ENCODE measurements at places on chromosomes 16 and 17.

DNA sequence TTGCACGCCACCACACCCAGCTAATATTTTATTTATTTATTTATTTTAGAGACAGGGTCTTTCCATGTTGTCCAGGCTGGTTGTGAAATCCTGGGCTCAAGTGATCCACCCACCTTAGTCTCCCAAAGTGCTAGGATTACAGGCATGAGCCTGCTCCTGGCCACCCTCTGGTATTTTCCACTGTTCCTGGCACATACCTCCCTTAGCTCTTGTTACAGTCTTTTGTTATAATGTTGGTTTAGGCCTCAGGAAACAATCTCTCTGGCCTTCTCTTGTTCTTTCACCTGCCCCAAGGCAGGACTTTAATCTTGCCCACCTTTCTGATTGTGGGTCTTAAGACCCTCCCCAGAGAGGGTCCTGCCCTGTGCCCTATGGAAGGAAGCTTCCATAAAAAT lies 3.6 kb upstream of the CYTH1 start:
- no peak for DNase-seq

DNA sequence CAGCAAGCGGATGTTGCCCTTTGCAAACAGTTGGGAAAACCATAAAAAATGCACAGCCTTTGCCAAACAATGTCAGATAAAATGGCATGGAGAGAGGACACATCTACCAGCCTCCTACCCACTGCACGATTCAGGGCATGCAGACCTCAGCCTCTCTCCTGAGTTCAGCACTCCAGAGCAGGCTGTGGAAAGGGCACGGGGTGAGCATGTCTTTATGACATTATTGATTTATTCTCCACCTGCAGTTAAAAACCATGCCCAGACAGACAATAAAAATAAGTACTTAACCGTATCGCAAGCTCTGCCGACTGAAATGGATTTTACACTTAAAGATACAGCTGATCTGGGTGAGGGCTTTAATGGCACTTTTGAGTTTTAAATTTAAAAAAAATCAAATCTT lies 127.1 kb downstream of the MAF start:
- no peak for DNase-seq

DNA sequence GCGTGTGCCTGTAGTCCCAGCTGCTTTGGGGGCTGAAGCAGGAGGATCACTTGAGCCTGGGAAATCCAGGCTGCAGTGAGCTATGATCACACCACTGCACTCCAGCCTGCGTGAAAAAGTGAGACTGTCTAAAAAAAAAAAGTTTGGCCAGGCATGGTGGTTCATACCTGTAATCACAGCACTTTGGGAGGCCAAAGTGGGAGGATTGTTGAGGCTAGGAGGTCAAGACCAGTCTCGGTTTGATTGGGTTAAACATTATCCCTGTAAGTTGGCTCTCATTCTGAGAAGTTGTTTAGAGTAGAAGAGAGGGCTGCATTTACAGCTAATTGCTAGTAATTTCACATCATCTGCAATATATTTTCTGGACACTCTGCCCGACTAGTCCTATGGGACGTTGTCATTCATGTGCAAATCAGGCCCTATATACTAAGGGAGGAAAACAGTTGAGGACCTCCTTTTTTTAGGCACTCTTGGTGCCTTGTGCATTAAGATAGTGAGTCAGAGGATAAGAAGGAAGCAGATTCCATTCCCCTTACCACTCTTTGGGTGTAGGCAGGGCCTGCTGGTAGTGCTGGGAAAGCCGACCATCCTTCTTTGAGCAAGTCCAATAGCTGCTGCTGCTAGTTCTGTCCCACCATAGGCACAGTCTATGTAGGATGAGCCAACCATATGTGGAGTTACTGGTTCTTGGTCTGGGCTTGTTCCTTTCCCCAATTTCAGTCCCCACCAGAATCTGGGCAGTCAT lies 18.7 kb downstream of the HMOX2 start:
- DNase-seq = peak; percentile 69

- no peak for DNase-seq
Observed at GRCh38 chr17:72346306-72346705, 225.5 kb downstream of the SOX9 start.

DNA sequence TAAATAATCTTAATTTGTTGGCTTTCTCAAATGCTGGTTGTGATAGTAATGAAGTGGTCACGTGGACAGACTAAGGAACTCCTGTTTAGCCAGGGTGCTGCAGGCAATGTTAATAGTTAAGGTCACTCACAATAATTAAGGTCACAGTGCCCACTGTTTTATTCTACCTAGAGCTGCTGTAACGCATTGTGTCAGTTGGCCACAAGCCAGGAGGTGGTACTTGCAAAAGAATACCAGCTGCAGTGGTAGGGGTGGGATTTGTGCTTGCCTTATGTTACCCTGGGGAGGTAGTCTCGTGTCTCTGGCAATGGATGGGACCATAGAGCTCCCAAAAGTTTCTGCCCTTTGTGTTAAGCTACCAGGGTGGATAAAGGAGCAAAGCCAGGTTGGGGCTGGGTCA lies 969.1 kb upstream of the CDH8 start:
- no peak for DNase-seq

- no peak for DNase-seq
Observed at GRCh38 chr16:52561910-52562741, 15.2 kb upstream of the TOX3 start.

DNA sequence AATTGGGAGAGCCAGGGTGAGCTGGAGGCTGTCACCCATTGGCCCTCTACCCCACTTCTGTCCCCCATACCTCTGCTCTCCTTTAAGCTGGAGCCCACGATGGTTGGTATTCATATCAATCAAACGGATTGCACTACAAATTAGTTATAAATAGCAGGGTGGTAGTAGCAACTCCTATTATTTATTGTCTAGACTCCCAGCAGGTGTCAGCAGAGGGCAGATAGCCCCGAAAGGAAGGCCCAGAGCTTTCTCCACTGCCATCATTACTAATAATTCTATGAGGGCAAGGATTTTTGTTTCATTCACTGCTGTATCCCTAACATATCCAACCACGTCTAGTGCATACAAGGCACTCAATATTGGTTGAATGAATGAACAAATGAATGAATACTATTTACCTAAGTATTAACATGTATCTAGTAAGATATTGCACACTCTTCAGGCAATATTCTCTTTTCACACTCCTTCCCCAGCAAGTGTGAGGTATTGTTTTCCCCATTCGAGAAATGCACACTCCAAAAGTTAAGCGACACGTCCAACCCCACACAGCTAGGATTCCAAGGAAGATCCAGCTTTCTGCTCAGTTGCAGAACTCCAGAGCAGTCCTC lies 6.3 kb downstream of the C17orf50 start:
- DNase-seq = peak; percentile 73

- no peak for DNase-seq
Observed at GRCh38 chr16:87729266-87729954, 36.4 kb downstream of the KLHDC4 start.

DNA sequence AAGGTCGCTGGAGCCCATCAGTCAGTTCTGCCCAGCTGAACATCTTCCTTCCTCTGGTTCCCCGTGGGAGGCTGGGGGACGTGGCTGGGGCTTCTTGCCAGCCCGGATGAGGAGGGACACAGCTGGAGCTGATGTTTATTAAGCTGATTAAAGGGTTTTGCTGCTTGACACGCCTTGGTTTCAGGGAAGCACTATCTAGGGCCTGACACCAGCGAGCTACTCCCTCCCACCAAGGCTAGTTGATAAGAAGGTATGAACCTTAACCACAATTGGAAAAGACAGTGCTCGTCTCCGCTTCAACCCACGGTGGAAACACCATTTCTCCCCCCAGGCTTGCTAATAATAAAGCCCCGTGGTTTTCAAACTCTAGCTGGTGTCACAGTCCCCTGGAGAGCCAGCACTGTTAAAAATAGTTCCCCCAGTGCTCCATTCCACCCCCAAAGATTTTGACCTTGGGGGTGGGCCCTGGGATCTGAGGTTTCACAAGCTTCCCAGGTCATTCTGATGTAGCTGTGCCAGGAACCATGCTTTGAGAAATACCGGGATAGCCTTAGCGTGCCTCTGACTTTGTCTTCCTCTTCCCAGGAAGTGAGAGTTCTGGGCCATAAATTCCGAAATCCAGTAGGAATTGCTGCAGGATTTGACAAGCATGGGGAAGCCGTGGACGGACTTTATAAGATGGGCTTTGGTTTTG lies 5.5 kb downstream of the DHODH start:
- DNase-seq = no peak

DNA sequence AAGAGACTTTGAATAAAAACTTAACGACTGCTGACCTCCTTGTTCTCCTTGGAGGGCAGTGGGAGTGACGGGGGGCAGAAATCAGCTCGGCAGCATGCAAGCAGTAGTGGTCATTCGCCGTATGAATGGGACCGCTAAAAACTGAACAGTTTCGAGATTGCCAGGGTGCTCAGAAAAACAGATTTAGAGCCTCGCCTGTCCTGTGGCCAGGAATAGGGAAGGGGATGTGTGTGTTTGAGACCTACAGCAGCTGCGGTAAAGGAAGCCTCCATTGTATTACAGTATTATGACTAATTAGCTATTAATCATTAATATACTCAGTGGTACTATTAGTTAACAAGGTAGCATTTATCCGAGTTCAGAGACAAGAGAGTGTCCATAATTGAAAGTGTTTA lies 670 bp upstream of the ZNF652 start:
- no peak for DNase-seq

DNA sequence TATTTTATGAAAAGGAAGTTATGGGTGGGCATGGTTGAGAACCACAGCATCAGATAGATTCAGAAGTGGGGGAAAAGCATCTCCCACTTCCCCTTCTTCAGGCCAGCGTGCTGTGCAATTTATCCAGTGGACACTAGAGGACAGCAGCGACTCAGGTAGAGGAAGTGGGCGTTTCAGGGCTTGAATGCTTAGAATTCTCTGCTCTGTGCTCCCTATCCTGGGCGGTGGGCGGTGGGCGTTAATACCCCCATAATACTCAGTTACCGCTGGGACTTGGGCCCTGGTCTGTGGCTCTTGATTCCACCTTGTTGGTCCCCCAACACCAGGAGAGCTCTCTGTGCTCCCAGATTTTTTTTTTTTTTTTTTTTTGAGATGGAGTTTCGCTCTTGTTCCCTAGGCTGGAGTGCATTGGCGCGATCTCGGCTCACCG lies 3.7 kb upstream of the LYZL6 start:
- peak; percentile 61 for DNase-seq
